ENCODE measurements at places on chromosomes 6 and 20. TPM values are rescaled to one million over a fixed set of nuclear protein-coding genes. Genes with fewer than 3 reads are reported as not detected.

BPIFB4 gene
- not detected for total RNA-seq

IL17F gene
- total RNA-seq = not detected

DLK2 gene
- total RNA-seq = 47.8 TPM

CLIC5 gene
- not detected for total RNA-seq

MYB gene
- total RNA-seq = not detected

CYP39A1 gene
- 1.8 TPM for total RNA-seq

PPP1R14C gene
- total RNA-seq = 38.1 TPM

OOEP gene
- total RNA-seq = 0.11 TPM

TRIM10 gene
- total RNA-seq = not detected

STMND1 gene
- not detected for total RNA-seq

SAMD10 gene
- 3.0 TPM for total RNA-seq

GHRH gene
- not detected for total RNA-seq

C6orf15 gene
- total RNA-seq = 0.16 TPM

TSPYL4 gene
- total RNA-seq = 4.1 TPM

OARD1 gene
- 16.3 TPM for total RNA-seq

ADGRF4 gene
- 3.1 TPM for total RNA-seq

SLPI gene
- total RNA-seq = 13.8 TPM

MCCD1 gene
- total RNA-seq = not detected

VGLL2 gene
- total RNA-seq = not detected

MTFR2 gene
- total RNA-seq = 8.6 TPM

KIF25 gene
- total RNA-seq = not detected

GRM1 gene
- total RNA-seq = not detected

Data from hair follicular keratinocyte (primary cell).